ENCODE measurements at places on chromosomes 11 and 22. TPM values are rescaled to one million over a fixed set of nuclear protein-coding genes. Genes with fewer than 3 reads are reported as not detected.

GRCh38 chr22:34067031-34067430 lies 146.8 kb upstream of the LARGE1 start:
- no peak for DNase-seq

DNA sequence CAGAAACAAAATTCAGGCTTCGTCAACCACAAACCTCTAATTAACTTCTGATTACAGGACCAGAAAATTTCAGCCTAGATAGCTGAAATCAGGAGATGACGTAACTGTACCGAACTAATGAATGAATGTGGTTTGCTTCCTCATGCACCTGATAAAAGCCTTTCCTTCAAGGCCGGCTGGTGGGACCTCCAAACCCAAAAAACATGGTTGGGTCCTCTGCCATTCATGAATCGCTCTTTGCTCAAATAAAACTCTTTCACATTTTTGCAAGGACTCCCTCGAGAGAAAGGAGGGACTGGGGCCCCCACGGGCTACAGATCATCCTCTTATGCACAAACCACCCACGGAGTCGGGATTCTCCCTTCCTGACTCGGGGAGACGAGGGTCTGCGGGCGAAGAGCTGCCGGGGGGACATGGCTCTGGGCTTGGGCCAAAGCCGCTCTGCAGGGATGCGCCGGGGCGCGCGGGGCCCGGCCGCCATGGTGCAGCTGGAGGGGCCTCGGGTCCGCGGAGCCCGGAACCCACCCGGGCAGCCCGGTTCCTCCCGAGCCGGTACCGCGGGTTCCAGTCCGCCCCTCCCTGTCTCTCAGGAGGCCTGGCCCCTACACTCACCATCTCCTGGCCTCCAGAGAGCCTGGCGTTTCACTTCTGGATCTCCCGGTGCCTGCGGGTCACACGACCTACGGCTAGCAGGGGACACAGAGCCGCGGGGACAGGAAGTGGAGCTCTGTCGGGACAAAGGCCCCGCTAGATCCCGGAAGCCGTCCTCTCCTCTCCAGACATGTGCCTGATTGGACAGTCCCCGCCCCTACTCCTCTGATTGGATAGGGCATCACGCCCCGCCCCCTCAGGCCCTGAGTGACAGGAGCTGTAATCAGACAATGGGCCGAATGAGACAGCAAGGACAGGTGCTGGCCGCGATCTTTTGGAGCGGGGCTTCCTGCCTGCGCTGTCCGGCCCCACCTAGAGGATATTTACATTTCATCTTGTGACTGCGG lies at the start of gene ZNF195:
ZNF195 (minus strand) TSS at position 721 of the 998 bp plus-strand sequence; CDS start at position 615, 106 bp downstream.
- peak; percentile 93 for DNase-seq

GRCh38 chr11:126601550-126602215 lies 246.2 kb downstream of the ST3GAL4 start:
- no peak for DNase-seq

DUSP8 gene
- total RNA-seq, result 79.5 TPM

GRCh38 chr22:22930222-22930497 lies 42.5 kb downstream of the IGLL5 start:
- DNase-seq, result no peak

DEPDC7 gene
- total RNA-seq, result 0.47 TPM

DNA sequence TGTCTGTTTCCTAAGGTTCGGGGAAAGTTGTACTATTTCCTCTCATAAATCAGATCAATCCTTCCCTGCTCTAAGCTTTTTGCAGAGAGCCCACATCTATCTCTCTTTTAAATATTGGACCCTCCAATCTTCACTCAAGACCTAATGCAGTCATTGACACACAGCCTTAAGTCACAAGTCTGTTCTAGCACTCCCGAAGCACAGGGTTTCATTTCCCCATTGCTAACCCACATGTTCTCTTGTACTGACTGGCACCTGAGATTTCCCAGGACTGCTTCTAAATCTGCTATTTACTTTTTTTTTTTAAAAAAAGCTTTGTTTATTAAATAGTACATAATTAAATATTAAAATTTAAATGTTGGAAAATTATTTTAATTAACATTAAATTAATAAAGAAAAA lies 674.7 kb downstream of the TBC1D22A start:
- no peak for DNase-seq

EHD1 gene
- total RNA-seq, result 184 TPM

GRCh38 chr11:692824-693414 lies 2.1 kb downstream of the DEAF1 start:
- DNase-seq, result peak; percentile 60

DNA sequence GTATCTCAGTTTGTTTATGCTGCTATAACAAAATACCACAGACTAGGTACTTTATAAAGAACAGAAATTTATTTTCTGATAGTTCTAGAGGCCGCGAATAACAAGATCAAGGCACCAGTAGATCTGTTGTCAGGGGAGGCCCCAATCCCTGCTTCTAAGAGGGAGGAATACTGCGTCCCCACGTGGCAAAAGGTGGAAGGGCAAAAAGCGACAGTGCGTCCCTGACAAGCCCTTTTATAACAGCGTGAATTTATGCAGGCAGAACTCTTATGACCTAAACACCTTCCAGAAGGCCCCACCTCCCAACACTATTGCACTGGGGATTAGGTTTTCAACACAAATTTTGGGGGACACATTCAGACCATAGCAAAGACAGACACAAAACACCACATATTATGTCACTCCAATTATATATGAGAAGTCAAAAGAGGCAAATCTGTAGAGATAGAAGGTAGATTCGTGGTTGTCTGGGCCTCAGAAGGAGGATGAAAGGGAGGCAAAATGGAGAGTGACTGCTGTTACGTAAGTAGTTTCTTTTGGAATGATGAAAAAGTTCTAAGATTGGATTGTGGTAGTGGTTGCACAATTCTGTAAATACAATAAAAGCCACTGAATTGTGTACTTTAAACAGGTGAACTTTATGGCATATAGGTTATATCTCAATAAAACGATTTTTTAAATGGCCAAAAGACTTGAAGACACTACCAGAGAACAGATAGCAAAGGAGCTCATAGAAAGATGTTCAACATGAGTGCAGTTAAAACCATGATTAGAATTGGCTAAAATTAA lies 30.1 kb upstream of the TNRC6B start:
- DNase-seq, result no peak

OR4A16 gene
- total RNA-seq, result not detected

DNA sequence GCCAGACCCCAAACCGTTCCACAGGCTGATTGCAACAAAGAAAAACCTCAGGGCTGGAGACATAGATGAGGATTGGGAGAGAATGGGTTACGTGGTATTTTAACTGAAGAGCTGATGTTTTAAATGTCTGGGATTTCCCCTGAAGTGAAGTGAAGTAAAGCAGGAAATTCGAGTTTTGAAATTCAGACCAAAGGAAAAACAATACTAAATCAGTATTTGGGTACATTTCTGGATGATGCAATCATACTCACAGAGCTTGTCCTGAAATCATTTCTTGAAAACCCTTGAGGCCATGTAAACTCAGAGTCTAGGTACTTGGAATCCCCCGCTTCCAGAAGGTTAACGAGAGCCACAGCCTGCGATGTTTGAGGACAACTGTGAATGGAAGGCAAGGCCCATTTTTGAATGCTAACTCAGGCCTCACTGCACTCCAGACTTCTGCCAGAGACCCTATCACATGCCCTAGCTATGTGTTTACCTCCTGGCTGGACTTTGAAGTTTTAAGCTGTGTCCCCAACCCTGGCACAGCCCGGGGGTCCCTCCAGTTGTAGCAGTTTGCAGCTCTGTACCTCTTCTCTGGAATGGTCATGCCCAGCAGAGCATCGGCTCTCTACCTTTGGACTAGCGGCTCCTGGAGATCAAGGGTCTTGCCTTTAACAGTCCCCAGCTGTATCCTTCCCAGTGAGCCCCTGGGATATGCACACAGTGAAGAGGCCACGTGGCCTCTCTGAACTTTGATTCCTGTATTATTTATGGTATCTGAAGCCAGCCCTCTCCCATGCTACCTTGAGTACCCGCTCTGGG lies 5.4 kb upstream of the FTH1 start:
- DNase-seq, result no peak

GRCh38 chr11:110345743-110346142 lies 49.3 kb upstream of the RDX start:
- DNase-seq, result no peak

GRCh38 chr22:44632541-44633396 lies 69.2 kb upstream of the PRR5 start:
- DNase-seq, result no peak

PDE3B gene
- 90.4 TPM for total RNA-seq

AGBL2 gene
- 8.2 TPM for total RNA-seq

DNA sequence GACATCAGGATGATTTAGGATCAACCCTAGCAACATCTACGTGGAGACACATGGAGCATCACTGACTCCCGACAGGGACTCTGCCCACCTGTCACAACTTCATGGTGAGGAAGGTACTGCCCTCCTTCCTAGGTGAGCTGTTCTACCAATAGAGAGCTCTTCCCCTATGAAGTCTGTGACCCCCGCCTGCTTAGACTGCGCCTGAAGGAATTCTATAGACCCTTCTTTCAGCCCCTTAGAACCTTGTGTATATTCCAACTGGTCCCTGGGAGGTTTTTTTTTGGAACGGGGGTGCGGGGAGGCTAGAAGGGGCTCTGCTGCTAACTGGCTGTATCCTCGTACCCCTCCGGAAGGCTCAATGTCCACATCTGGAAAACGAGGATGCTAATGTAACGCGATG lies 566 bp downstream of the INTS4 start:
- no peak for DNase-seq

- no peak for DNase-seq
Observed at GRCh38 chr11:58560842-58561241, 14.8 kb downstream of the LPXN start.

DNA sequence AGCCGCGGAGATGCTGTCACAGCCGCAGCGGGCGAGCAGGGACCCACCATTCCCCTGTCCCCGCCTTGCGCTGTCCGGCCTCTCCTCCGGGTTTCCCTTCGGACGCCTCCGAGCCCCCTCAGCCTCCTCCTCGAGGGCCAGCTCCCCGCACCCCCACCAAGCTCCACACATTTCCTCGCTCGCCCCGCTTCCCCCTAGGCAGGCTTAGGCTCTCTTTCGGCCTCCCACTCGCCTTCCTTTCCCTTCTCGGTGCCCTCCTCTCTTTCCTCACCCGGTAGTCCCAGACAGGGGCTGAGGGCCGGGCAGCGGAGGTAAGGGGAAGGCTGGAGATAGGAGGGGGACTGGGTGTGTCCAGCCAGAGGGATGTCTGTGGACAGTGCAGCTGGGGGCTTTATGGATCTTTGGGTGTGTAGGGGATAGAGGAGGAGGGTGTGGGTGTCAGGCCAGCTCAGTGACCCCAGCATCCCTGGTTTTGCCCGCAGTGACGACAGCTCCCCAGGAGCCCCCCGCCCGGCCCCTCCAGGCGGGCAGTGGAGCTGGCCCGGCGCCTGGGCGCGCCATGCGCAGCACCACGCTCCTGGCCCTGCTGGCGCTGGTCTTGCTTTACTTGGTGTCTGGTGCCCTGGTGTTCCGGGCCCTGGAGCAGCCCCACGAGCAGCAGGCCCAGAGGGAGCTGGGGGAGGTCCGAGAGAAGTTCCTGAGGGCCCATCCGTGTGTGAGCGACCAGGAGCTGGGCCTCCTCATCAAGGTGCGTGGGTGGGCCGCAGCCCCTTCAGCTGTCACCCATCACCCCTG lies 1.6 kb downstream of the KCNK4 start:
- no peak for DNase-seq

- DNase-seq, result no peak
Observed at GRCh38 chr11:44946263-44946662, 4.4 kb downstream of the TP53I11 start.

TRIM29 gene
- total RNA-seq, result not detected

SIK2 gene
- total RNA-seq, result 8.1 TPM

- DNase-seq, result no peak
Observed at GRCh38 chr11:67253872-67254624, 12.2 kb upstream of the GRK2 start.

GRCh38 chr11:60785806-60786361 lies 751 bp downstream of the MS4A10 start:
- DNase-seq, result no peak

SLC5A12 gene
- total RNA-seq, result not detected

GRCh38 chr11:104538313-104538712 lies 359.9 kb downstream of the CASP12 start:
- DNase-seq, result no peak

- no peak for DNase-seq
Observed at GRCh38 chr11:13141731-13142709, 132.9 kb downstream of the RASSF10 start.

- DNase-seq, result no peak
Observed at GRCh38 chr11:69611548-69612526, 29.1 kb upstream of the CCND1 start.

DNA sequence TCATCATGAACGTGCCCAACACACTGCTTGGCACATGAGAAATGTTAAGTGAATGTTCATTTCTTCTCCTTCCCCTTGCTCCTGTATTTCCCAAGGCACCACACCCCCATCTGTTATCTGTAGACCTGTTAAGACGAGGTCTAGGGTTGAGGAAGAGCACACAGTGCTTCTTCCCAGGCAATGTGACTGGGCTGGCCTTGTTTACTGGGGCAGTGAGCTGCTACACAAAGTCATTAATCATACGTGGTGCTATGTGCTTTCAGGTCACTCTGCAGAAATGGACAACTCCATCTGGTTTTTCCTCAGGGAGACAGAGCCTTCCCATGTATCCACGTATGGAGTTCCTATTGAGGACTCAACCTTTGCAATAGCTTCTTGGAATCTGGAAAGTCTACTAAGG lies 118.7 kb downstream of the KCNC1 start:
- no peak for DNase-seq

- no peak for DNase-seq
Observed at GRCh38 chr22:33913188-33913587, 7.1 kb downstream of the LARGE1 start.

GRCh38 chr22:26534171-26534855 lies 22.0 kb upstream of the TFIP11 start:
- DNase-seq, result no peak

VPREB3 gene
- total RNA-seq, result not detected

- DNase-seq, result no peak
Observed at GRCh38 chr11:3035333-3035732, 21.9 kb downstream of the CARS1 start.

- DNase-seq, result no peak
Observed at GRCh38 chr22:27906241-27906640, 12.8 kb downstream of the PITPNB start.

SLC1A2 gene
- total RNA-seq, result not detected

GRCh38 chr11:129412494-129412893 lies 36.8 kb downstream of the BARX2 start:
- DNase-seq, result no peak

- no peak for DNase-seq
Observed at GRCh38 chr11:134250675-134251074, 2.5 kb downstream of the THYN1 start.

DNA sequence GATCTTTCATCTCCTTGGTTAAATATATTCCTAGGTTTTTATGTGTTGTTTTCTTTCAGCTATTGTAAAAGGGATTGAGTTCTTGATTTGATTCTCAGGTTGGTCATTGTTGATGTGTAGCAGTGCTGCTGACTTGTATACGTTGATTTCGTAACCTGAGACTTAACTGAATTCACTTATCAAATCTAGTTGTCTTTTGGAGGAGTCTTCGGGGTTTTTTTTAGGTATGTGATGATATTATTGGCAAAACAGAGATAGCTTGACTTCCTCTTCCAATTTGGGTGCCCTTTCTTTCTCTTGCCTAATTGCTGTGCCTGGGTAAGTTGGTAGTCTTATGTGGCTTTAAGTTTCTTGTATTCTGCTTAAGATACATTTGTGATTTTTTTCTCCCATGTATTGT lies 52.8 kb downstream of the CBL start:
- DNase-seq, result no peak

IL17REL gene
- not detected for total RNA-seq

GRCh38 chr11:83249972-83250593 lies 36.1 kb downstream of the CCDC90B start:
- DNase-seq, result no peak

POU2AF3 gene
- not detected for total RNA-seq
